ENCODE measurements at places on chromosomes 3 and 15. TPM values are rescaled to one million over a fixed set of nuclear protein-coding genes. Genes with fewer than 3 reads are reported as not detected.

Gene C2CD4A
- not detected for total RNA-seq

Gene ARHGEF26
- 1.7 TPM for total RNA-seq

Gene LRRC58
- total RNA-seq = 14.3 TPM

Gene ARL6
- total RNA-seq = 7.1 TPM

GRCh38 chr15:45187578-45187893, 230 bp downstream of the SHF start:
- no peak for DNase-seq
- H3K27ac ChIP-seq = no peak overlapping the region
- peak overlapping the region; percentile 28 for H3K4me3 ChIP-seq
- peaks cover 16% of the 10 kb centered on the region for H3K4me1 ChIP-seq
- peaks cover 12% of the 10 kb centered on the region for H3K27me3 ChIP-seq

DNA sequence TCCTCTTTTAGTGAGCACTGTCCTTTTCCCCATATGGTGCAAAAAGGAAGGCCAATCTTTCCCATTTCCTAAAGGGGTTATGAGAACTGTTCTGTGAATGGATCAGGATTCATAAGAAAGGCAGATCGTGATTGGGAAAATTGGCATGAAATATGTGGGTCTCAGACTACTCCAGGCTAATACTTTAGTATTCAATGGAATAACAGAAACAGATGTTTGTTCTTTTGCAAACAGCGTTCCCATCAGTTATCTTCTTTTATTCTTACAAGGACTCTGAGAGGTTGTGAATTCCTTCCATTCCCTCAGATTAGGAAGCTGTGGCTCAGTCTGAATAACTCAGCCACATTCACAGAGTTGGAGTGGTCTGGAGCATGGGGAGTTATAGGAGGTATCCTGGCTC, 51.3 kb upstream of the MTMR10 start:
- DNase-seq = no peak
- H3K27ac ChIP-seq = no peak overlapping the region
- H3K4me1 ChIP-seq = no peaks in the 10 kb centered on the region
- H3K36me3 ChIP-seq = no peaks in the 10 kb centered on the region
- H3K4me3 ChIP-seq = no peak overlapping the region
- H3K27me3 ChIP-seq = peaks cover 3% of the 10 kb centered on the region

- no peak for DNase-seq
- H3K4me3 ChIP-seq = no peak overlapping the region
- no peaks in the 10 kb centered on the region for H3K4me1 ChIP-seq
- H3K27me3 ChIP-seq = no peaks in the 10 kb centered on the region
- H3K36me3 ChIP-seq = no peaks in the 10 kb centered on the region
Observed at GRCh38 chr3:128198313-128198712, 45.0 kb downstream of the EEFSEC start.

GRCh38 chr15:57597431-57597830, 5.7 kb downstream of the MYZAP start:
- H3K27ac ChIP-seq = no peak overlapping the region
- H3K36me3 ChIP-seq = no peaks in the 10 kb centered on the region
- no peak for DNase-seq
- peaks cover 10% of the 10 kb centered on the region for H3K27me3 ChIP-seq
- H3K4me3 ChIP-seq = no peak overlapping the region
- H3K4me1 ChIP-seq = no peaks in the 10 kb centered on the region
